NCI-H2081 treated with DMSO at 0.1 percent for 48 hours (cell line): ENCODE measurements at places on chromosomes 16 and 17.

- no peak for DNase-seq
Observed at GRCh38 chr17:44367231-44367979, 3.8 kb upstream of the FAM171A2 start.

DNA sequence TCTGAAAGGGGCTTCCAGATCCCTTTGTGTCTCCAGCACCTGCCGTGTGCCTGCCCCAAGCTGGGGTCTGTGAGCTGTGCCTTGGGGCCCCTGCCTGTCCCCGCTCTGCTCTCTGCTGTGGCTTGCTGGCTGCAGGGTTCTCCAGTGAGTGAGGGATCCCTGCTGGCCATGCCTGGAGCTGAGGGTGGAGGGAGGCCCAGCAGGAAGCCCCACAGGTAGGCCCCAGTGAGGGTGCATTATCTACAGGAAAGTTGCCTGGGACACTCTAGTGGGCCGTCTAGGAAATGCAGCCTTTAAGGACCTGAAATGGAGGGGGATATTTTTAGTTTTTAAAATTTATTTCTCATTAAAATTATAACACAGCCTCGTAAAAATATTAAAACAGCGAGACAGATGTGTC, 50.9 kb downstream of the JPH3 start:
- DNase-seq: no peak

DNA sequence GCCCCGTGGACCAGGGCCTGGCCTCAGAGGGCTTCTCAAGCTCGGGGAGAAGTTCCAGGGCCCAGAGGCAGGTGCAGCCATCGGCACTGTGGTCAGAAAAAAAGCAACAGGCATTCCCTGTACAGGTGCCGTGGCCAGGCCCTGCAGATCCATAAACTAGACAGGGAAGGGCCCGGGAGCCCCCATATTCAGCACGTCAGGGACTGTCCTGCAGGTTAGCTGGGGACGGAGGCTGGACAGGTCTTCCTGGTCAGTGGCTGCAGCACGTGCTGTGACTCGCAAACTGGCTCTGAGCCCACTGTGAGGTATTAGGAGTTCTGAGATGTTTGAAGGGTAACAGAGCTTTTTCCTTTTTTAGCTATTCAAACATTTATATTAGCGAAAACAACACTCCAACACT, 15.0 kb upstream of the C16orf95 start:
- DNase-seq: no peak

DNA sequence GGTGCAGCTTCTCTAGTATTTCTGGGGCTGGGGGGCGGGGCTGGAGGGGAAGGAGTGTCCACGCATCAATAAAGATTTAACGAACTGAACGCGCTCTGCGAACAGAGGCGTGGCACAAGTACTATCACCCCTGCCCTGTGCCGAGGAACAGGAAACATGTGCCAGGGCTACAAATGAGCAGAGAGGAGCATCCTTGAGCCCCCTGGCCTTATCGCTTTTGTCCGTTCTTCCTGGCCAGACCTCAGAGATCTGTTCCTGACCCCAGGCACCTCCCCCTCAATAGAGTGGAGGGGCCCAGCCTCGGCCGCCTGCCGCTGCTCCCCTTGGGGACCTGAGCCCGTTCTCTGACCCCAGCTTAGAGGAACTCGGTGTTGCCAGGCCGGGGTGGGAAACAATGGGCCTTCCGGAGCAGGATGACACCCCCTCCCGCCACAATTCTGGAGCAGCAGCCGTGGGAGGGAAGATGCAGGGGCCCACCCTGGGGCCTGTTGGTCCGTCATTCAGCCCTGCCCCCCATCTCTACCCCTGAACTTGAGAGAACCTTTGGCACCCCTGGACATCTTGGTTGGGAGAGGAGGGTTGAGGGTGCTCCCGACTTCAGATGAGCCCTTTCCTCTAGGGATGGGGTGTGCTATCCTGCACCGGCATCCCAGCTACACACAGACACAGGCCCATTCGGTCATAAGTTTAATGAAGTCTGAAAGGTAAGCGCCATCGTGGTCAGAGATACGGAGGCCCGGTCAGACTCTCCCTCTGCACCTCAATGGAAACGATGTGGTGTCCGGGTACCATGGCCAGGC, 1.1 kb downstream of the NAA38 start:
- no peak for DNase-seq

DNA sequence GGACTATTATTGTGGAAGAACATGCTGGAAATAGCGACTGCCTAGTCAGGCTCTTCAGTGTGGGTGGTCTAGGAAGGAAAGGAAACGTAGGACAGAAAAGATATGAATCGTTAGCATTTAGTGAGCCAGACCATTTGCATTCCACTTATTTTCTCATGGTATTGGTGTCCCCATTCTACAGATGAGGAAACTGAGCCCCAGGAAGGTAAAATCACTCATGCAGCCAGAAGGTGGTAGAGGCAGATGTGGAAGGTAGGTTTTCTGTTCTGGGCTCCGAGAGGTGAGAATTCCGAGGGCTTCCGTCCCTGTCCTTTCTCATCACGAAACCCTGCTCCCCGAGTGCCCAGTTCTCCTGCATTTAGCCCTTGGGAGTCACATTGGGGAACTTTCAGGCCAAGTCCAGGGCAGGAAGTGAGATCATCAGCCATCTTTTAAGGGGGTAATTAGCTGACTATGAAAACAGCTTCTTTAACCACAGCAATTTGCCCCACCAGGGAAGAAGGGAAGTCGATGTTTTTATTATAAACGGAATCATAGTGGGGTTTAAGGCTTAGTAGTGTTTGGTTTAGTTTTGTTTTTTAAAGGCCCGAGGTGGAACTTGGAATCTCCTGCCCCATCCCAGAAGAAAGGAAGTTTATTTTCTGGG, 110.7 kb upstream of the IRX3 start:
- no peak for DNase-seq

GRCh38 chr17:49991409-49991808, 3.6 kb downstream of the DLX3 start:
- DNase-seq: no peak

DNA sequence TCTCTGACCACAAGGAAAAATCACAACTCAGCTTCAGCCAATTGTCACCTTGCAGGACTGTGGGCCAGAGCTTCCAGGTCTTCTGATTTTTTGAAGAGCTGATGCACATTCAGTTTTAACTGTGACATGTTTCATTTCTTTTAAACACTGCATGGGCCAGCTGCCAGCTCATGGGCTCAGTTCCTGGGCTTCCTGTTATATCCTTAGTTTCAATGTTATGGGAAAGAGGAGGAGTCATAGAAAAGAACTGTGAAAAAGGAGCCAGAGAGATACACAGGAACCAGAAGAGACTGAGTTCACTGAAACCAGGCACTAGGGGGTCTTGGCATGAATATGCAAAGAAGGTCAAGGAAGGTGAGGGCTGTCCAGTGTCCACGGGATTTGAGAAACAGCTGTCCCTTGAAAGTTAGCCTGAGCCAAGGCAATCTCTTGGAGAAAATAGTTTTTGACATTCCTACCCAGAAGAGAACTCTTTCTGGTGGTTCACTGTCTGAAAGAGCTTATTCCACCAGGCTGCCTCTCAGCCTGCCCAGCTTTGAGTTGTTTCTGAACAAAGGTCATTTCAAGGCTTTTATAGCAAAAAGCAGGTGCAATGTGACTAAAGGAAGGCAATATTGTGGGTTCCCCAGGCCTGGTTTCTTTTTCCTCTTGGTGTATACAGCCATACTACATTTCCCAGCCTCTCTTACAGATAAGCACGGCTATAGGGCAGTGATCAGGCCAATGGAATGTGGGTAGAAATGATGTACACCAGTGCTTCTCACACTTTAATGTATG, 10.5 kb downstream of the PDILT start:
- DNase-seq: no peak

DNA sequence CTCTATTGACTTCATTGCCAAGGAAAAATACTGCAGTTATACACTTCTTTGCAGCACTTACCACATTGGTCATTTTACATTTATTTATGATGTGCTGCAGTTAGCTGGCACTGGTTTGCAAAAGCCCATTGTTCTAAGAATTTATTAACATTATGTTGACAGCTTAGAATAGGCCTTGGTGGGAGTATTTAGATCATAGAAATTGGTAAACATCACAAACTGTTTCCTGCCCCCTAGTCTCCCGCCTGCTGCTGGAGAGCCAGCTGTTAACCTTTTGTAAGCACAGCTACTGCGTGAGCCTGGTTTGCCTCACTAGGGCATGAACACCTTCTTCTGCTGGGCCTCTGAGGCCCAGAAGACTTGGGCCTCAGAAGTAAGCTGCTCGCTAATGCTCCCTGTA, 651.4 kb upstream of the GOT2 start:
- DNase-seq: no peak

DNA sequence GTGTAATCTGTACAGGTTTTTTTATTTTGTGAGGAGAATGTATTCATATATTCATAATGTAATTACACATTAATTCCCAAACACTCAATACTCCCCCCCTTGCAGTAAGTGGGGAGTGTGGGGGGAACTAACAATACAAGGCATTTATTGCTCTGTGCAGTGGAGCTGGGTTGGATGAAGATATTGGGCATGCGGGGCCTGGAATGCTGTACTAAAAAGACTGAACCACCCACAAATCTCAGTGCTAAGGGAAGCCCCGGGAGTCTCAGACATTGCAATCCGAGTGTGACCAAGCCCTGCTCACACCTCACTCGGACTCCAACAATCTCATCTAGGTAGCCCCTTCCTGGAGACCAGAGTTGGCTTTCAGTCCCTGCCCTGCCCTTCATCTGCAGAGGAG, 6.0 kb downstream of the PLLP start:
- DNase-seq: no peak

DNA sequence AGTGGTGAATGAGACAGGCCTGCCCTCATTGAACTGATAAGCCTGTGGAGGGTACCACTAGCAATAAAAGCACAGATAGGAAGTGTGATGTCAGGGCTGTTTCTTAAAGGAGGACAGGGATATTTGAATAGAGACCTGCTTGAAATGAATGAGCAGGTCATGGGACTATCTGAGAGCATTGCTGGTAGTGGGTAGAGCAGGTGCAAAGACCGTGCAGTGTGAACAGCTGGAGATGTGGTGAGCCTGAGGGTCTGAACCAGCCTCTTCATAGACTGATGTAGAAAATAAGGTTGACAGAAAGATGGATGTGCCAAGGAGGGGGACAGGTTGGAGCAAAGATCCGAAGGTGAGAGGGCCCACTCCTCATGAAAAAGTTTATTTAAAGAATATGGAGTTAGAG, 2.4 kb downstream of the NUP93 start:
- DNase-seq: no peak

DNA sequence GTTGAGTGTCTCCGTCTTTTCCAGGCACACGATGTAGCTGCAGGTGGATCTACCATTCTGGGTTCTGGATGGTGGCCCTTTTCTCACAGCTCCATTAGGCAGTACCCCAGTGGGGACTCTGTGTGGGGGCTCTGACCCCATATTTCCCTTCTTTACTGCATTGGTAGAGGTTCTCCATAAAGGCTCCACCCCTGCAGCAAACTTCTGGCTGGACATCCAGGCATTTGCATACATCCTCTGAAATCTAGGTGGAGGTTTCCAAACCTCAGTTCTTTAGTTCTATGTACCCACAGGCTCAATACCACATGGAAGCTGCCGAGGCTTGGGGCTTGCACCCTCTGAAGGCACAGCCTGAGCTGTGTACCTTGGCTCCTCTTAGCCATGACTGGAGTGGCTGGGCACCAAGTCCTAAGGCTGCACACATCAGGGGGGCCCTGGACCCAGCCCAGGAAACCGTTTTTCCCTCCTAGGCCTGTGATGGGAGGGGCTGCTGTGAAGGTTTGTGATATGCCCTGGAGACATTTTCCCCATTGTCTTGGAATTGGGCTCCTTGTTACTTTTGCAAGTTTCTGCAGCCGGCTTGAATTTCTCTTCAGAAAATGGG, 14.0 kb downstream of the ABCC1 start:
- no peak for DNase-seq

DNA sequence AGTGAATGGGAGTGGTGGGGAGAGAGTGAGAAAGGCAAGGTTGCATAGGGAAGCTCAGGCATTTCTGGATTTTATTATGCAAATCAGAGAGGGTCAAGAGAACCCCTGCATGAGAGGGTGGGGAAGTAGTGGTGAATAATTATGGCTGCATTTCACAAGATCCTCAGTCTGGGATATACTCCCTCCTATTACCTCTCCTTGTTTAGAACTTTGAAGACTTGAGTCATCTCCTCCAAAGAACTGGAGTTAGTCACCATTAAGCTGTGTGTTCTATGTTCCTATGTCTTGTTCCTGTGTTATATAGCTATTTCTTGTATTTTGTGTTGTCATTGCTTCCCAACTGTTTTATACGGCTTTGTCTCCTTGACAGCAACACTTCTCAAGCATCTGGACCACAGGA, 18.4 kb downstream of the SOX9 start:
- no peak for DNase-seq

DNA sequence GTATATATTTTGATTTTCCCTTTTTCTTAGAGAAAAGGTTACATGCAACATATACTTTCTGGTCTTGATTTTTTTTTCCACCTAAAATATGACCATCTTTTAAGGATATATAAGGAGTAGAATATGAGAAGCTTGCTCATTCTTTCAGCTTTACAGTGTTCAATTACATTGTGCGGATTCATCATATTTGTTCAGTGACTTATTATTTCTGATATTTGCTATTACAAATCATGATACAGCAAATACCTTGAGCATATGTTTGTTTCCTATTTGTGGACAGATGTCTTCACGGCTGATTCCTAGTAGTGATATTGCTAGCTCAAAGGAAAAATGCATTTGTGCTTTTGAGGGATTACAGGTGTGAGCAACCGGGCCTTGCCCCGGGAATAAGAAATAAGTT, 18.1 kb downstream of the KATNIP start:
- no peak for DNase-seq

DNA sequence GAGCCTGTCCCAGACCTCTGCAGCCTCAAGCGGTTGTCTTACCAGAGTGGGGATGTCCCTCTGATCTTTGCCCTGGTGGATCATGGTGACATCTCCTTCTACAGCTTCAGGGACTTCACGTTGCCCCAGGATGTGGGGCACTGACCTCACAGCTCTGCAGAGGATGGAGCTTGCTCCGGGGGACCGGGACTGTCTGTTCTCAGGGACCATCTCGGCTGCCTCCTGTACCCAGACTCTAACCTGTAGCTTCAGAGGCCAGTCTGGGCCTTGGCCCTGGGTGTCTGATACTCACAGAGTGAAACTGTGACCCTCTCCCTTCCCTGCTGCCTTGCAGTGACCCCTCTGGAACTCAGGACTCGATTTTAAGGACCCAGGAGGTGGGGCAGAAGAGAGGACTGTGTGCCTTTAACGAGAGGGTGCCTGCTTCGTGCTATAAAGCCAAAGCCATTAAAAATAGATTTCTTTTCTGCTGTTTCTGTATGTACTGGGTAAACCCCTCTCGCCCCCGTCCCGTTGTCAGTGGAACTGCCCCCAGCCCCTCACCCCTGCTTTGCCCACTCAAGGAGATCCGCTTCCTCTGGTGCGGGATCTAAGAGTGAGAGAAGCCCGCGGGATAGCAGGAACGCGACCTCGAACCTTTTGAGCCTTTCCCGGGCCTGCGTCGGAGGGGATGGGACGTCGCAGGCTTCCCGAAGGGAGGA, 1.1 kb upstream of the LLGL2 start:
- DNase-seq: no peak

- no peak for DNase-seq
Observed at GRCh38 chr16:67531247-67531646, 2.6 kb downstream of the RIPOR1 start.
